NCI-H2107 (cell line): ENCODE measurements at places on chromosomes 16 and 17.

GRCh38 chr16:35102780-35103403 lies 1643.5 kb downstream of the TP53TG3F start:
- DNase-seq = no peak

DNA sequence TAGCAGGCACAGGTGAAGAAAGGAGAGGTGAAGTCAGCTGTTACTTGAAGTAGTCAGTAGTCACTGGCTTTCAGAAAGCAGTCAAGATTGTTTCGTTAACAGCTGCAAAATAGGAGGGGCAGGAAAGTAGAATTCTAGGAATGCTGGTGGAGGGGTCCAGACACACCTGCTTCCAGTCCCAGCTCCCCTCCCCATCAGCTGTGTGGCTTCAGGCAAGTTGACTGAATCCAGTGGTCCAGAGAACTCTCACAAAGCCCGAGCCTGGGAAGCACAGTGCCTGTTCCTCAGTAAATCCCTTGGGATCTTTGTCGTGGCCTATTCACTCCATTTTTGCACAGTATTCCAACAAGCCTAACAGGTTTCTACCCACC lies 4.6 kb upstream of the SOCS1 start:
- DNase-seq = no peak

- DNase-seq = no peak
These were observed 48.3 kb downstream of the ZFHX3 start for GRCh38 chr16:72999541-73000019.

DNA sequence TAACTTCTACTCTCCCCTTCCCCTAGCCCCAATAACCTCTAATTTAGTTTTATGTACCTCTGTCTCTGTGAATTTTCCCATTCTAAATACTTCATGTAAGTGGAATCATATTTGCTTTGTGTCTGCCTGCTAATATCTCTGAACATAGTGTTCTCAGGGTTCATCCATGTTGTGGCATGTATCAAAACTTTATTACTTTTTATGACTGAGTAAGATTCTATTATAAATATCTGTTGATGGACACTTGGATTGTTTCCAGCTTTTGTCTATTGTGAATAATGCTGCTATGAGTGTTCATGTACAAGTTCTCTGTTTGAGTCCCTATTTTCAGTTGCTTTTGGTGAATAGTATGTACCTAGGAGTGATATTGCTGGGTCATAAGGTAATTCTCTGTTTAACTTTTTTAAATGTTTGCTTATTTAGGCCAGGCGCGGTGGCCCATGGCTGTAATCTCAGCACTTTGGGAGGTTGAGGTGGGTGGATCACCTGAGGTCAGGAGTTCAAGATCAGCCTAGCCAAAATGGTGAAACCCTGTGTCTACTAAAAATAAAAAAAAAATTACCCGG lies 92.8 kb downstream of the CHD9 start:
- DNase-seq = no peak

DNA sequence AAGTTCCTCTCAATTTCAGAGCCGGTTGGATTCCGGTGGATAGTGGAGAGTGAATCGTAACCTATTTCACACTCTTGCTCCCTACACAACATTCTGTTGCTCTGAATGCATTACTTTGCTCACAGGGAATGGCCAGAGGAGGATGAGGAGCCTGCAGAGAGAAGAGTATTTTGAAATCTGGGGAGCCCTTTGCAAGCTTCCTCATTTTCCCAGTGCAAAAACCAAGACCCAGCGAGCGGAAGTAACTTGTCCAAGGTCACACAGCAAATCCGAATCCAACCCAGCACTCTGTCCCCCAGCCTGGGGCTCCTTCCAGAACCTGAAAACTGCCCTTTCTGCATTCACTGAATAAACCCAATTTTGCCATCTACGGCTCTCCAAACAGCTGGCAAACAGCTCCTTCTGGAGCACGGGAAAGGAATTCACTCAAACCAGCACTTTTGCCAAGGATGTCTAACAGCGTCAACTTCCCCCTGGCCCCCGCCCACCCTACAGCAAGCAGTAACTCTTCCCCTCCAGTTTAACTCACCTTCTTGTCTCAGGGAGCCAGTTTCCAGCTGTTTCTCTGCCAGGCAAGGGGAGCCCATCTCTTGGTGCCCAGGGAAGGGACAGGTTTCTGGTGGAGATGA lies 557 bp downstream of the KCNG4 start:
- no peak for DNase-seq

GRCh38 chr17:19004421-19005136 lies at the start of gene FAM83G:
Gene FAM83G, minus strand, starts transcription at chr17:19004764. Its CDS starts 723 bp downstream, at chr17:19004041.
- no peak for DNase-seq

DNA sequence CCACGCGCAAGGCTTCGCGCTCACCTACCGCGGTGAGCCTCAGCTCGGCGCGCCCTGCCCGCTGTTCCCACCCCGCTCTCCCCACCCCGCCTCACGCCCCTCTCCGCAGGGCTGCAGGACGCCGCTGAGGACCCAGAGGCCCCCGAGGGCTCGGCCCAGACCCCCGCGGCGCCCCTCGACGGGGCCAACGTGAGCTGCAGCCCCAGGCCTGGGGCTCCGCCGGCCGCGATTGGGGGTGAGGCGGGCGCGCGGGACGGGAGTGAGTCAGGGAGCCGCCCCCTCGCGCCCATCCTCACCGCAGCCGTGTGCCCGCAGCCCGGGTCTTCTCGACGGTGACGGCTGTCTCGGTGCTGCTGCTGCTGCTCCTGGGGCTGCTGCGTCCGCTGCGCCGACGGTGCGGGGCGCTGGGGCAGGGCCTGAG lies 1.9 kb upstream of the PAQR4 start:
- no peak for DNase-seq

DNA sequence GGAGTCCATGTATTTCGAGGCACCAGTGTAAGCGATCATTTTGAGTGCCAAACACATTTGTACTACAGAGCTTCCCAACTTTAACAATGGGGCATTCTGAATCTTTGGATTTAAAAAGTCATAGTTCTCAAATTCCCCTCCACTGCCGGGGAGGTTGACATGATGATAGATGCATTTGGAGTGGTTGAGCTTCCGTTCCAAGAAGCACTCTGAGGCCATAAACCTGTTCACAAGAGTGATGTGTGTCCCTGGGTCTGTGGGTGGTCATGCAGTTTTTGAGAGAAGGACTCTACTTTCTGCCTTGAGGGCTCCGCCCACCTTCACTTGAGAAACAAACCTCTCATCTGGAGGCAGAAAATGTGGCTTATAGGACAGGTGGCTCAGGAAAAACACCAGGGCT lies 43.7 kb downstream of the IRX5 start:
- DNase-seq = no peak

GRCh38 chr17:10102817-10103216 lies 95.6 kb downstream of the GAS7 start:
- no peak for DNase-seq

DNA sequence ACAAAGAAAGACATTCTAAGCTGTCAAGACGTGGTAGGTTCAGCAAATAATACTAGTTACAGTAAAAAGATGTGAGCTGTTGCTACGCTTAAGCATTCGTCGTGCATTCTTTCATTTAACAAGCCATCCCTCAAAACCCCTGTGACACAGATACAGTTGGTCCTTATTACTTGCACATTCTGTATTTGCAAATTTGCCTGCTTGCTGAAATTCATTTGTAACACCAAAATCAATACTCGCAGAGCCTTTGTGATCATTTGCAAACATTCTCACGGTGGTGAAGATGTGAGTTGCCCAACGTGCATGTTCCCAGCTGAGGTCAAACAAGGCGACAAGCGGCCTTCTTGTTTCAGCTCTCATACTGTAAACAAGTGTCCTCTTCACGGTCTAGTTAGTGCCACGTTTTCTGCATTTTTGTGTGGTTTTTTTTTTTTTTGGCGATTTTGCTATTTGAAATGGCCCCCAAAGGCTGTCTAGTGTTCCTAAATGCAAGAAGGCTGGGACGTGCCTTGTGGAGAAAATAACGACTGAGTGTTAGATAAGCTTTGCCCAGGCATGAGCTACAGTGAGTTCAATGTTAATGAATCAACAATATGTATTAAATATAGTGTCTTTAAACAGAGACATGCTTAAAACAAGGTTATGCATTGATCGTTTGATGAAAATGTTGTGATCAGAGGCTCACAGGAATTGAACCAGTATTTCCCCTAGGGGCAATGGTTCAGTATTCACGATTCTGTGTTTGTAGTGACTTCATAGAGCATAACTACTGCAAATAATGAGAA lies 84.1 kb downstream of the RAB11FIP4 start:
- DNase-seq = no peak

DNA sequence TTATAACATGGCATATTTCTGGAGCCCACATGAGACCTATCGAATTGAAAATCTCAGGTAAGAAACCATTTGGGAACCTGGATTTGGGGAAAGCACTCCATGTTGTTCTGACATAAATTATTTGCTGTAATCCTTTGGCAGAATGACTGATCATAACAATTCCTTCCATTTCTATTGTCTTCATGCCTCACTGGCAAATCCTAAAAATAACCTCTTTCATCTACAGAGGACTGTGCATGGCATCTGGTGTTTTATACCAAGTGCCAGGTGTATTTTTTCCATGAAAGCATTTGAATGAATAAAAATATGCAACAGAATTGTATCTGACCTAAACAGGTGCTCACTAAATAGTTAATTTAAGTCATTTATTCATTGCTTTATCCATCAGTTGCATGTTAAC lies 33.7 kb upstream of the COQ7 start:
- no peak for DNase-seq

DNA sequence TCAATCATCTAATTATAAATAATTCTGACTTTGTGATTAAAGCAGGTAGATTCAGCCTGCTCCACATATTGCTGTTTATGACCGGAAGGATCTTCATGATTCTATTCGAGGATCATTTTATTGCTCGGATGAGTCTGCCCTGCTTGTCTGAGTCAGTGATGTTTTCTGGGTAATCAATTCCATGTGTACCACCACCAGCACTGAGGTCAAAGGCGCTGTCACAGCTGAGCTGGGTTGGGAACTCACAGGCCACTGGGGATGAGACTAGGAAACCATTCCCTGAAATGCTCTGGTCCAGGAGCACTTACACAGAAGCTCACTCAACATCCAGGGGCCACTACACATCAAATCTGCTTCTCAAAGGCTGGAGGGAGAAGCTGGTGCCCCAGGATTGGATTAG lies 30.4 kb upstream of the ERN1 start:
- no peak for DNase-seq

DNA sequence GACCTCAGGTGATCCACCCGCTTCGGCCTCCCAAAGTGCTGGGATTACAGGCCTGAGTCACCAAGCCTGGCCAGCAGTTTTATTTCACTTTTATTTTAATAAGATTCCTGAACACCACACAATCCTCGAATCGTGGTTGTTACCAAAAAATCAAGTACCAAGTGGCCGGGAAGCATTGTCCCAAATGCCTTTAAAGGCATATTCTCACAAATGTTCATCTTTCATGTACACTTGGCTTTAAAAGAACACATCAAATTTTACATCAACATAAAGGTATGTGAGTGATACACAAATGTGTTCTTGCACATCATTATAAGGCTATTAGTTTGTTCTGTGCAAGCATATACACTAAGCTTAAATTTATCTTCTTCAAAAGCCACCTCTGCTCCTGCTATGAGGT lies 8.1 kb upstream of the MYH11 start:
- no peak for DNase-seq

DNA sequence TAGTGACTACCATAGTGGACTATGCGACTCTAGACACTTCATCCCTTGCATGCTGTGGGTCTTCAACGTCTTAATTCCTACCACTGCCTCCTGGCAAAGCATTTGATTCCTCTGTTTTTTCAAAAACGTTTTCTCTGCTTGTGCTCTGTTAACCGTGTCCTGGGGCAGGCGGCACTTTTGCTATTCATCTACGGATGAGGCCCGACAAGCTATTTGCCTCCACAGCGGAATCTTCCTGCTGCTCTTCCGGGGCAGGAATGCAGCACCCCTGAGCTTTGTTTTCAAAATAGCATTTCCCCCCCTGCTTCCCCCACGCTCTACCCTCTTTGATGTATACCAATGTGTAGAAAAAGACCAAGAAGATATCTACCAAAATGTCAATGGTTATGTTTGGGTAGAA lies 39.8 kb upstream of the METTL16 start:
- DNase-seq = no peak

GRCh38 chr16:11819798-11820197 lies 22.7 kb upstream of the ZC3H7A start:
- DNase-seq = no peak

- DNase-seq = peak; percentile 51
These were observed 4.3 kb downstream of the CAMKK1 start for GRCh38 chr17:3888343-3889171.

DNA sequence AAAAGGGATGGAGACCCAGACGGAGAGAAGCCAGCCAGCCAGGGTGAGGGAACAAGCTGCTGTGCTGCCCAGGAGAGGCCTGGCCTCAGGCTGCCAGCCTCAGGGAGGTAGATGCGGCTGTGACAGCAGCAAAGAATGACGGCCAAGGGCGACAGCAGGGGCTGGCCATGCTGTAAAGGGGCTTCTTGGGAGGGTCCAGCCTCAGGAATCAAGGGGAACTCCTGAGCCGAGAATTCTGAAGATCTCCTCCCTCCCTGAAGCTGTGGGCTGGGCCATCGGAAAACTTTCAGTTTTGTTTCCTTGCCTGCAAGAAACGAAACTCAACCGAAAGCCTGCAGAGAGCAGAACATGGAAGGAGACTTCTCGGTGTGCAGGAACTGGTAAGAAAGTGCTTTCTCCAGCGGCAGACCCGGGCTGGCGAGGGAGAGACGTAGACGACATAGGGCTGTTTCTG lies at the start of gene XAF1:
TSS of gene XAF1 (plus strand) at position 316 of the 454 bp plus-strand sequence. CDS start at position 349, 33 bp downstream.
- DNase-seq = no peak

DNA sequence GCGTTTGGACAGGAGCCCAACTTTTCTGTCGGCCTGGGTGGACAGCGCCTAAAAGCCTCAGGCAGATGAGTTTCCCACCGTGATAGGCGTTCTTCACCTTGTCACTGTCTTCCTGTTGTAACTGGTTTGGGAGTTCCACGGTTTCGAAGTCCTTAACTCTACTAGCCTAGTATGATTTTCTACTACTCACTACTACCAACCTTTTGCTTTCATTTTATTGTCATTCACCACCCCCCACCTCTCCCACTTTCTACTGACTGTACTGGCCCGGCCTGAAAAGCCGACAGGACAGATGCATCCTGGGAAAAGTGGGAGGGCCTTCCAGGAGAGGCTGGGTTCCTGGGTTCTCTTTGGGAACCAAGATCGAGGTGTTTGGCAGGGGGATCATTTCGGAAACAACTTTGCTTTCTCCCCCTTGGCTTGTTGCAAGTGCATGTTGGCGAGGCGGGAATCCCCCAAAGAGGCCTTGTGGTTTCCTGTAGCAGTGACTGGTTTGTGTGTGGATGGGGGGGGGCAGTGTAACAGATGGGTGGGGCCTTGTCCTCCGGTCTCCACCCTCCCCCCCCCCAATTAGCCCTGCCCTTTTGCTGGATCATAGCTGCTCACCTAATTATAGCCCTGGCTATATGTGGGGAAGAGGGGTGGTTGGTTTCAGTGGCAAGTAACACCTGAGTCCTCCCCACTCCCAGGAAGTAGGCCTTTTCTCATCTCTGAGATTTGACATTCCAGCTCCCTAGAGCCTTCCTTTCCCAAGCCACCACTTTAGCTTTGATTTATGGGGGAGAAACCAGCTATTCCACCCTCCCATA lies 1.4 kb downstream of the EIF5A start:
- peak; percentile 28 for DNase-seq
